Sigmoid colon (tissue), 7 donors: ENCODE measurements at places on chromosomes 3 and 15.

GRCh38 chr3:151960961-151961580, 87.6 kb downstream of the SUCNR1 start:
- DNase-seq, result no peak
- H3K36me3 ChIP-seq, result no peaks in the 10 kb centered on the region
- no peaks in the 10 kb centered on the region for H3K27me3 ChIP-seq
- no peak overlapping the region for H3K4me3 ChIP-seq
- no peaks in the 10 kb centered on the region for H3K4me1 ChIP-seq

- H3K27ac ChIP-seq, result no peak overlapping the region
- H3K4me1 ChIP-seq, result no peaks in the 10 kb centered on the region
- H3K4me3 ChIP-seq, result no peak overlapping the region
- no peak for DNase-seq
These were observed 62.2 kb downstream of the SOX2 start for GRCh38 chr3:181773921-181774320.

GRCh38 chr15:40787344-40787841, 17.6 kb downstream of the C15orf62 start:
- peaks cover 10% of the 10 kb centered on the region for H3K4me1 ChIP-seq
- DNase-seq, result peak; percentile 61
- no peak overlapping the region for H3K27ac ChIP-seq
- H3K4me3 ChIP-seq, result no peak overlapping the region

GRCh38 chr3:71428841-71429596, 154.5 kb downstream of the FOXP1 start:
- no peaks in the 10 kb centered on the region for H3K36me3 ChIP-seq
- H3K4me1 ChIP-seq, result no peaks in the 10 kb centered on the region
- H3K27me3 ChIP-seq, result no peaks in the 10 kb centered on the region
- H3K27ac ChIP-seq, result peak overlapping the region; percentile 54
